Dermis blood vessel endothelial cell (primary cell): ENCODE measurements at places on chromosomes 13 and 19. TPM values are rescaled to one million over a fixed set of nuclear protein-coding genes. Genes with fewer than 3 reads are reported as not detected.

DNA sequence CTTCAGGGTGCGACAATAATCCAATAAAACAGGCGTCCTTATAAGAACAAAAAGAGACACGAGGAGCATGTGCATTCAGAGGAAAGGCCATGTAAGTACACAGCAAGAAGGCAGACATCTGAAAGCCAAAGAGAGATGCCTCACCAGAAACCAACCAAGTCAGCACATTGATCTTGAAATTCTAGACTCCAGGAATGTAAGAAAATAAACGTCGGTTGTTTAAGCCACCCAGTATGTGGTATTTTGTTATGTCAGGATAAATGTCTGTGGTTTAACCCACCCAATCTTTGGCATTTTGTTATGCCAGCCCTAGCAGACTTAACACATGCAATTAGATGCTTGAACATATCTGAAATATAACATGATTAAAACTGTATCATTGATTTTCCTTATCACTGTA lies 452.0 kb downstream of the SLITRK6 start:
- no peak for DNase-seq

GRCh38 chr13:79786176-79786575 lies 305.2 kb downstream of the NDFIP2 start:
- DNase-seq, result no peak

DNA sequence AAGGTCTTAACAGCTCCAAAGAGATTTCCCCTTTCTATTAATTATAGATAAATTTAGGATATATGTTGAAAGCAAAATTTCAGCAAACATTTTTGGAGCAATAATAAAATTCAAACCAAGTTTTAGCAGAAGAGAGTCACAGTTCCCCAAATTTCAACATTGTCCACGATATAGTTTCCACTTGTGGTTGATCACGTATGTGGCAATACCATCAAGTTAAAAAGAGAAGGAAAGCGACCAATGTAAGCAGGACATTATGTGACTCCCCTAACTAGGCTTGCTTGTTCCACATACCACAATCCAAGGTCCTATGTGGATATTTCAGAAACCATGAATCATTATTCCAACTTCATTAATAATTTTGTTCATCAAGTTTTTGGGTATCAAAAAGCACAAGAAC lies 52.8 kb downstream of the ELF1 start:
- DNase-seq, result no peak

DNA sequence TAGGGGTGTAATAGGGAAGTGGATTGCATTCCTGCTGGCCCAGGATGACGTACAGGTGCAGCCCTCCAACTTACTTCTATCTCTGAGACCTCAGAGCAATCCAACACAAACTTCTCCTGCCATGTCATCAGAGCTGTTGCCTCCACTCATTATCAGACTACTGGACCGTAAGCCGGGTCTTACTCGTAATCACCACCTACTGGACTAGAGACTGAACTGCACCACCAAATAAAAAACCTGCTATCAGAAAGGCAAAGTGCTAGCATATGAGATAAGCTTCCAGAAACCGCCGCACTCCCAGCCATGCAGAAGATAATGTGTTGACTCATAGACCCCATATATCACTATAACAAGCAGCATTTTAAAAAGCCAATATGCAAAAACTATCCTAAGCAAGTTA lies 102.0 kb downstream of the SLITRK1 start:
- no peak for DNase-seq

DNA sequence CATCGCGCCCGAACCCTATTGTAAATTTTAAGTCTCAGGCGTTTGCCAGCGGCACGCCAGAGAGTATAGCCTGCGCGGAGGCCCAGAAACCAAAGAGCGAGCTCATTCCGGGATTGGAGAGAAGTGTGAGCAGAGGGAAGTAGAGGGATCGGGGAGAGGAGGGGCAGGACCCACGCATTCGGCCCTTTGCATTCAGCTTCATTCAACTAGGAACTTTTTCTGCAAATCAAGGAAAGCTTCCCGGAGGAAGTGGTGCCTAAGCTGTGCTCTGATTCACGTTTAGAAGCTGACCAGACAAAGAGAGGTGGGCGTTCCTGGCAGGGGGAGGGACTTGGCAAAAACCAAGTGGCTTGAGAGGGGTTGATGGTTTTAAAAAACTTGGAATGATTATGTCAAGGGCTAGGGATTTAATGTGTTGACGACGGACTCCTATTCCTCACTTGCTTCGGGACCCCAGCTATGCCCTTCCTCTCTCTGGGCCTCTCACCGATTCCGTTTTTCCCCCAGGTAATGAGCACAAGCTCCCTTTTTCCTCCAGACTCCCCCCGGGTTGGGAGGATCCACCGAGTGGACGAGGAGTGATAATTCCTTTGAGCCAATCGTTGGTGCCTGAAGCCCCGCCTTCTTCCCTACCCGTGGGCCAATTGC lies 811 bp upstream of the PRMT1 start:
- DNase-seq, result peak; percentile 95

DNA sequence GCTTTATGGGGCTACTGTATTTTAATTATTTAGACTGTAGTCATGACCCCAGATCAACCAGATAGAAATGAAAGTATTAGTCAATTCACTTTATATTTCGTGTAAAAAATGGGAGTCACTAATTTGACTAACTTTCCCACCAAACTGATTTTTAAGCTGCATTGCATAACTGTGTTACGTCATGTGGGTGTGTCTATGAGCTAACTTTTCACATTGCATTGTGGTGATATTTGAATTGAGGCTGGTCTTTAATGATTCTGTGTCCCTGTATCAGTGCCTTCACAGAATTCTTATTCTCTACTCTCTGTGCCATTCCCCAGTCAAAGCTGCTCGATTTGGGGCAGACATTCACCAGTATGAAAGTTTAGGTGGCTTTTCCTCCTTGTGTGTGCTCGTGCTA lies 172.7 kb upstream of the MAB21L1 start:
- no peak for DNase-seq

- no peak for DNase-seq
These were observed 7.4 kb downstream of the HPN start for GRCh38 chr19:35048911-35049411.

DNA sequence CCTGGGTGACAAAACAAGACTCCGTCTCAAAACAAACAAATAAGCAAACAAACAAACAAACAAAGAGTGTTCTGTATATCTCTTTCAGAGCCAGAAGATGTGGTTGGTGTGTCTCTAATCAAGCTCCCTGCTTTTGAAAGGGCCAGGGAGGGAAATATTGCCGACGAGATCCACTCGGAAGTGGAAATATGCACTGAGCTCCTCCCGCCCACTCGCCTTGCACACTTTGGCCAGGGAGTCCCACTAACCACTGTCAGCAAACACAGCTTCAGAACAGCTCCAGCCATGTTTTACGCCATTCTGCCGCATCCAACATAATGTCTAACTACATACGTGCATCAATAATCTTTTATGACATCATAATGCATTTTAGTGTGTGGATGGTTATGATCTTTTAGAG lies 155.5 kb upstream of the VSTM2B start:
- DNase-seq, result no peak

DNA sequence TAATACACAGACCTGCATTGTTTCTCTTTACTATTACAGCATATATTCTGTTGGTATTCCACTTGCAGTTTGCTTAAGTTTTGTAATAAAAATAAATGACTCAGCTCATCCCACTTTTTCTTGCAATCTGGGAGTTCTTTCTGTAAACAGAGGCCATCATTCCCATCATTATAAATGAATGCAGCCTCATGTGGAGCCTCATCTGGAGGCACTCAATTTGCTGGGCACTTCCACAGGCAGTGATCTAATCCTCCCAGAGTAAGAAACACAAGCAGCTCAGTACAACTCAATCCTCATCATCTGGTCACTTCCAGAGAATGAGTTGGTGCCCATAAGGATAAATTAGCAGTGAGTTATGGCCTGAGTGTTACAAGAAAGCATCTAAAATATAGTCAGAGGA lies 2801.9 kb downstream of the PCDH9 start:
- DNase-seq, result no peak

GRCh38 chr19:56946159-56946558 lies 105.6 kb upstream of the PEG3 start:
- no peak for DNase-seq

- DNase-seq, result no peak
These were observed 370.4 kb downstream of the PCDH20 start for GRCh38 chr13:61045251-61045650.

DNA sequence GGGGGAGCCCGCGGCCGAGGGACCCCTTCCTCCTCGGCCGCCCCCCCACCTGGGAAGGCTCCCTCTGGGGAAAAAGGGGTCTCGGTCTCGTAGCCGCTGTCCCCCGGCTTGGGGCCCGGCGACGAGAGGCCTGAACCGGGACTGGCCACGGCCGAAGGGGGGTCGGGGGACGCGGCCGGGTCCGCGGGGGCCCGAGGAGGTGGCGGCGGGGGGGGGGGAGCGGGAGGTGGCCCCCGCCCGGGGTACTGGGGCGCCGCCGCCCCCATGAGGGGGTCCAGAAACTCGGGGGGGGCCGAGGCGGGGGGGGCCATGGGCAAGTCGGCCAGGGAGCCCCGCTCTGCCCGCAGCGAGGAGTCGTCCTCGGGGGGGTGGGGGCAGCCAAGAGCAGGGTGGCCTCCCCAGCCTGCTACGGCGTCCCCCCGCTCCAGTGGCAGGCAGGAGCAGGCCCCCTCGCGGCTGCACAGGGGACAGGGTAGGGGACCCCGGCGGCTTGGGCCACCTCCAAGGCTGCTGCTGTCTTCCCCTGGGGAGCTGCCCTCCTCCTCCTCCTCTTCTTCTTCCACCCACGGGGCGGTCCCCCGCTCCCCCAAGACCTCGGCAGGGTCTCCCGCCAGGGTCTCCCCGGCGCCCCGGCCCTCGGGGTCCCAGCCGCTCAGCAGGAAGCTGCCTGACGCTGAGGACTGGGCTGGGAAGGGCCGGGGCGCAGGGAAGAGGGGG lies 12.9 kb downstream of the LMTK3 start:
- DNase-seq, result no peak

DNA sequence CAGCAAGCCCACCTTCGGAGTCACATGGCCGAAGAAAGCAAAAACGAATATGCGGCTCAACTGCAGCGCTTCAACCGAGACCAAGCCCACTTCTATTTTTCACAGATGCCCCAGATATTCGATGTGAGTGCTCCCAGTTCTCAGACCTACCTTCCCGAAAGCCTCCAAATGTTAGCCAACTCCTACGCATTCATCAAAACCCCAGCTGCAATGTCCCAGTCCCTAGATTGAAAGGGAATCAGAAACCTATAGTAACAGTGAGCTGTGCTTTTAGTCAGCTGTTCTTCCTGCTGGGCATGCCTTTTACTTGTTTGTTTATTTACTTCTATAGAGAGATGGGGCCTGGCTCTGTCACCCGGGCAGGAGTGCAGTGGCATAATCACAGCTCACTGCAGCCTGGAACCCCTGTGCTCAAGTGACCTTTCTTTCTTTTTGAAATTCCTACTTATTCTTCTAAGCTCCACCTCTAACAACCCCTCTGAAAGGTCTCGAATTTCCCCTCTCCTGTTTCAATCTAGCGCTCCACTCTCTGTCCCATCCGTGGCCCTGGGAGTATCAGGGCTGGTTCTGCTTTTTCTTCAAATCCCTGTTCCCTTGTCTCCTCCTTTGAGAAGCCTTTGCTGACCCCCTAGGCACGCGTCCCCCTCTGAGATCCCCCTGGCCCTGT lies 4.4 kb downstream of the TRIP10 start:
- no peak for DNase-seq

- no peak for DNase-seq
These were observed 9.7 kb downstream of the CLEC4G start for GRCh38 chr19:7722231-7722651.

GRCh38 chr19:47418692-47419029 lies 666 bp downstream of the MEIS3 start:
- DNase-seq, result no peak

DNA sequence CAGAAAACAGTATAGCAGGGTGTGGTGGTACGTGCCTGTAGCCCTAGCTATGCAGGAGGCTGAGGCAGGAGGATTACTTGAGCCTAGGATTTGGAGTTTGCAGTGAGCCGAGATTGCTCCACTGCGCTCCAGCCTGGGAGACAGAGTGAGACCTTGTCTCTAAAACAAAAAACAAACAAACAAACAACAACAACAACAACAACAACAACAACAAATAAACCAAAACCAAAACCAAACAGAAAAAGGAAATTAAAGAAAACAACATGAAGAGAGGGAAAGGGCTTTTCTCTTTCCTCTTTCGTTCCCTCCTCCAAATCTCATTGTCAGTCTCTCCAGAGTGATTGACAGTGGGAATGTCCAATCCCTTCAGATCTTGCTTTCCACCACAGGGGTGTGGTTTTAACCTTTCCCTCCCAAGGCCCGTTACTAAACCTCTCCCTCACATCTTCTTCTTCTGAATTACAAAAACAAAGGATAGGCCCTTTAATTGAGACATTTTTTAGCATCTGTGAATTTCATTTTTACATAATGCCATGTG lies 341.2 kb downstream of the HS6ST3 start:
- no peak for DNase-seq

GRCh38 chr19:32829345-32829896 lies 40.1 kb downstream of the SLC7A9 start:
- DNase-seq, result no peak

DNA sequence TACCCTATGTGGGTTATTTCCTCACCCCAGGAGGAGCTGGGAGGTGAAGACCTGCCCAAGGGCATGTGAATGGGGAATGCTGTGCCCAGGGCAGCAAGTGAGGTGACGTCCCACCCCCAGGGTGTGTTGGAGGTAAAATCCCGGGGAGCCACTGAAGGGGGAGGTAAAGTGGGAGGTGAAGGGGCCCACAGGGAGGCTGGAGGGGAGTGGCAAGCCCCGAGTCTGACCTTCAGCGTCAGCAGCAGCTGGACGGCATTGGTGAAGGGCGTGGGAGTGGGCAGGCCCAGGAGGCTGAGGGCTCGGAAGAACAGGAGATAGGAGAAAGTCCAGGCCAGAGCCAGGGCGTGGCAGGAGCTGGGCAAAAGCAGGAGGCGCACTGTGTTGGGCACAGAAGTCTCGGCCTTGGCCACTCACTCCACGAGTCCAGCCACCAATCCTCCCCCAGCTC lies 2.4 kb downstream of the MBOAT7 start:
- no peak for DNase-seq

- DNase-seq, result peak; percentile 61
These were observed 18.0 kb downstream of the SLC5A5 start for GRCh38 chr19:17889609-17890214.

GRCh38 chr19:46426035-46426505 lies 2.7 kb downstream of the PNMA8C start:
- peak; percentile 27 for DNase-seq

GRCh38 chr19:55586976-55587668 lies 6.5 kb upstream of the ZNF579 start:
- DNase-seq, result peak; percentile 95

DNA sequence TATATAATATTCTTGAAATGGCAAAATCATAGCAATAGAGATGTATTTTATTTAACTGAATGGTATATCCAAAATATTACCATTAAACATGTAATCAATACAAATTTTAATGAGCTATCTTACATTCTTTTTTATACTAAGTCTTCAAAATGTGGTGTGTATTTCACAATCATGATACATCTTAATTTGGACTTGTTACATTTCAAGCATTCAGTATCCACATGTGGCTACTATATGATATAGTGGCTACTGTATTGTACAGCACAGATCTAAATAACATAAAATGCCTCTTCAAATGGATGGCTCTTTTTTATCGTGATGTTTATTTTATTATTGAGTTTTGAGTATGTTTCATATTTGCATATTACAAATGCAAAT lies 8.0 kb downstream of the TEX101 start:
- no peak for DNase-seq

NPAS1 gene
- total RNA-seq, result 0.05 and 0.17 TPM in 2 replicates

ZNF808 gene
- total RNA-seq, result 23.3 and 31.1 TPM in 2 replicates

IGFL3 gene
- not detected in 2 replicates for total RNA-seq

ATP4A gene
- total RNA-seq, result not detected in 2 replicates

LYPD5 gene
- 0.09 and 0.17 TPM in 2 replicates for total RNA-seq

ZDHHC20 gene
- 110 and 123 TPM in 2 replicates for total RNA-seq

KLF1 gene
- 0.17 TPM in 1 of 2 replicates, not detected in the other for total RNA-seq
